ENCODE measurements at places on chromosomes 6 and 20.

- no peak for DNase-seq
Measured at GRCh38 chr6:117227245-117227962, 38.0 kb upstream of the VGLL2 start.

- DNase-seq = peak; percentile 76
Measured at GRCh38 chr6:2970753-2971419, 481 bp downstream of the SERPINB6 start.

DNA sequence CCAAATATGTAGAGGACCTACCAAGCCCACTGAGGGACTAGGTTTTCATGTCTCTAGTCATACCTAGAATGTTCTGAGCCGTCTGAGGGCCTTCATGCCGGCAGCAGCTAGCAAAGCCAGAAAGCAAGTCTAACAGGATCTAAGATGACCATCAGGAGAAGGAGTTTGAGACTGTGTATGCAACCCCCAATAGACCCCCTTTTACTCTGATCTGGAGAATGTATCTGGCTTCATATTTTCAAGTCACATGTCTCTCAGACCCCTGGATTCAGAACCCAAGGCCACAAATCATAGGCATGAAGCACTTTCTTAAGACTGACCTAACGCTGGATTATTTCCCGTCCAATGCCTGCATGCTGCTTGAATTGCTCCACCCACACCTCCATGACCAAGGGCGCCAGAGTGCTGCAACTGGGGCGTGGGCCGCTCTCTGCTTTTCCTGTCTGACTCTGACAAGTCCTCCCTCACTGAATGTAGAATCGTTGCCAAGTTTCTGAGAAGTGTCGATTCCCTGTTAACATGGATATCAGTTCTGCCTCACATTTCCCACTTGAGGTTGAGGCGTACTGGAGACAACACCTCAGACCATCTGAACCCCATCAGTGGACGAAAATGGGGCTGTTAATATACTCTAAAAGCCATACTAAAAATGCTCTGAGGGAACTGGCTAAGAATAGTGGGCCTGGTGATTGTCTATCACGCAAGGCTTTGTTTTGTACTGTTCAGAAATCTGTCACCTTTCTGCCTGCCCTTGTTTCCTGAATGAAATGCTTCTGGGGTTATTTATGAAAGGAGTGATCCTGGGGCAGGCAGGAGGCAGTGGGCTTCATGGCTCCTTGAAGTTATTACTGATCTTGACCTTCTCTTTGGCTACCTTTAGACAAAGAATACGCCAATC lies 23.9 kb upstream of the ASXL1 start:
- peak; percentile 27 for DNase-seq

- DNase-seq = no peak
Measured at GRCh38 chr20:56259948-56260347, 11.4 kb downstream of the MC3R start.

DNA sequence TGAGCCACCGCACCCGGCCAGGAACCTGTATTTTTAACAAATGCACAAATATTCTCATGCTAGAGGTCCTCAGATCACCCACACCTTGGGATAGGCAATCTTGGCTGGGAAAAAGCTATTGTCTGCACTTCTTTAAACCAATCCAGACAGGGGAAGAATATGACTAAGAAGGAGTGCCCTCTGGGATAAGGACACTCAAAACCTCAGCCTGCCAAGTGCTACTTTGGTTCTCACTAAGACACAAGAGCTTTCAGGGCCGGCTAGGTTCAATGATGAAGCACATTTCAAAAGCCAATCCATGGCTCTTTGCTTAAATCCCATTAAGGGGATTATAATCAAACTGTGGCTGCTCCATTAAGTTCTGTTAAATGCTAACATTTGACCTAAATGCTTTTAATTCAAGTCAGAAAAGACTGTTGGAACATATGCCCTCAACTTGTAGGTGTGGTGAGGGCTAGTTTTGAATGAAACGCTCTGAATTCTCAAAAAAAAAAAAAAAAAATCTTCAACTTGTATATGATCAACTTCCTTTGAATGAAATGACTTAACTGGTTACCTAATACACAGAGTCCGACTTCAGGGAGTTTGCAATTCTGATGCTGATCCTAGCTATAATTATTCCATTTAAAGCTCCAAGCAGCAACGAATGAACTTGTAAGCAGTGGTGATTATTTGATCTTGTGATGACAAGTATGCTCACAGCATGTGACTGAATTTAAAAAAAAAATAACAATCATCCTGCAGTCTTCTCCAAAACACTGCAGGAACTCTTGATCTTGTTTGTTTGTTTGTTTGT lies 56.6 kb downstream of the SLC23A2 start:
- DNase-seq = no peak

DNA sequence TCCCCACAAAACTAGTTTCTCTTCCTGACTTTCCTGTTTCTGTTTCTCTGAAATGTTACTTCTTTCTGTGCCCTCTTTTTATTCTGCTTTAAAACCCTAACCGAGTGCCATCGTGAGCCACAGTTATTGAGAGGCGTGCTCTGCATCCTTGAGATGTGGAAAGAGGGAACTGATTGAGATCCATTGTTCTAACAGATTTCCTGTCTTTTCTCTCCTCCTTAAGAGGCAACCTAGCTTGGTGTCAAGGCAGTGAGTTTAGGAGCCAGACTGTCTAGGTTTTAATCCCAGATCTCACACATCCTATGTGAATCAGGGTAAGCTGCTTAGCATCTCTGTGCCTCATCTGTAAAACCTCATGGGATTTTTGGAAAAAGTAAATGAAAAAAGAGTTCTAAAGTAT lies 57.5 kb downstream of the SNX9 start:
- no peak for DNase-seq

GRCh38 chr6:157766901-157767774 lies 55.9 kb upstream of the SNX9 start:
- no peak for DNase-seq
